ENCODE measurements at places on chromosomes 16 and 17.
A peak's percentile ranks its signal among the peaks of the same experiment; 100 is the strongest.

GRCh38 chr16:3907586-3907985 is 27.1 kb upstream of the CREBBP start:
- no peak for DNase-seq

DNA sequence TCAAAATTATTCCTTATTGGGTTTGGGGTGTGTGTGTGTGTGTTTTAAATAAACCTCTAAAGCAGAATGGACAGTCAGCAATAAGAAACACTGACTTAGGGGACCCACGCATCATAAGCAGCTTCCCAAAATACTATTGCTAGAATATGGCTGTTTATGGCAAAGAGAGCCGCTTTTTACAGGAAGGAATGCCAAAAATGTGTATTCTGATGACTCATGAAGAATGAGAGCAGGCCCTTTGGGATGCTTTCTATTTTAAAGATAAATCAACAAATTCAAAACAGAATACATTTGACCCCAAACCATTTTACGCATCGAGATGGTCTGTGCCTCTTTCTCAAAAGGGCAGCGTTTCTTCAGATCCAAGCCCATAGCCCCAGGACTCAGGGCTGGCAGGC is 37.5 kb downstream of the ARHGAP17 start:
- no peak for DNase-seq

DNA sequence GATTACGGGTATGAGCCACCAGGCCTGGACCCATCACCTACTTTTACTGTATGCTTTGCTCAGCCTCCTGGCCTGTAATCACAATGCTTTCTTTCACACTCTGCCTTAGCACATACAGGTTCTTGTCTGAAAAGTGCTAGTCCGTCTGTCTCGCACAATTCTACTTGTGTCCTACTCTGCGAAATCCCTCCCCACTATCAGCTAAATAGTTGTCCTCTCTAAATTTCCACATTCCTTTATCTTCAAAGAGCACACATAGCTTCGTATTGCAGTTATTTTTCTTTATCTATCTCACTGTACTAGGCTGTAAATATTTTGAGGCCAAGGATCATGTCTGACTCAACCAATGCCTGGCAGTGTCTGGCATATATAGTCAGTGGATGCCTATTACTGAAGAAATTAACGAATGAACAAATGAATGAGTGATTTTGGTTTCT is 38.5 kb upstream of the ETV4 start:
- no peak for DNase-seq

DNA sequence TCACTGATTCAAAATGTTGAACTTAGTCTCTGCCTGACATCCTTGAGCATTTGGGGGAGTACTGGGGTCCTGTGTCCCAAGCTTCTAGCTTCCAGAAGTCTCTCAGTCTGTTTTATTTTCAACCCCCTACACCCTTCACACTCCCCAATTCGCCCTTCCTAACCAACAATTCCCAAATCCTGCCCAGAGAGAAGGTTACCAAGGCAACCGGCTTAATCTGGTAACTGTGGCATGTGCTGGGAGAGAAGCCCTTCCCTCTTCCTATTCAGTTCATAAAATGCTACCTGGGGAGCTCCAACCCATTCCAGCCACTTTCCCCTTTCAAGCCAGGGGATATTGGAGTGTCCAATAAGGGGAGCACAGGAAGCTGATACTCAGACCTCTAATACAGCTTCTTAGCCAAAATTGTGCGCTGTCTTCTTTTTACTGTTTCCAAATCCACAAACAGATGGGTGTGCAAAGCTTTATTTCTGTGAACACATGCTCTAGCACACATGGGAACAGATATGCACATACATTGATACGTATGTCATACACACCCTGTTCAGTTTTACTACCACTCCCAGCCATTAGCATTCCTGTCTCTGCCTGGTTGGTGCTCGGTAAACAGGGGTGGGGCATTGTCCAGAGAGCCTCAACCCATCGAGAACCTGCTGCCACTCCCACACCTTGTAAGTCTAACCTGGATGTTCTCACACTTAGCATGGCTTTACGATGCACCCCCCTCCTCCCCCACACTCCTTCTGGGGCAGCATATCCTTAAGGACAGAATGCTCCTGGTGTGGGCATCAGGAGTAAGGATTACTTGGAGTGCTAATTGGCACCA is 1.1 kb upstream of the RAPGEFL1 start:
- DNase-seq, result no peak

DNA sequence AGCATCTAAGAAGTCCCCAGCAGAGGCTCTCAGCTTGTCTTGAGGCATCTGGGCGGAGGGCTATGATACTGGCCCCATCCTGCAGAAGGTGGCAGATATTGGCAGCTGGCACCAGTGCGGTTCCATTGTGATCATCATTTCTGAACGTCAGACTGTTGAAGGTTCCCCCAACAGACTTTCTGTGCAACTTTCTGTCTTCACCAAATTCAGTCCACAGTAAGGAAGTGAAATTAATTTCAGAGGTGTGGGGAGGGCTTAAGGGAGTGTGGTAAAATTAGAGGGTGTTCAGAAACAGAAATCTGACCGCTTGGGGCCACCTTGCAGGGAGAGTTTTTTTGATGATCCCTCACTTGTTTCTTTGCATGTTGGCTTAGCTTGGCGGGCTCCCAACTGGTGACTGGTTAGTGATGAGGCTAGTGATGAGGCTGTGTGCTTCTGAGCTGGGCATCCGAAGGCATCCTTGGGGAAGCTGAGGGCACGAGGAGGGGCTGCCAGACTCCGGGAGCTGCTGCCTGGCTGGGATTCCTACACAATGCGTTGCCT is at the start of gene CIITA:
TSS of gene CIITA (plus strand) at position 404 of the 543 bp plus-strand sequence. CDS start at position 533, 129 bp downstream.
- peak; percentile 19 for DNase-seq

DNA sequence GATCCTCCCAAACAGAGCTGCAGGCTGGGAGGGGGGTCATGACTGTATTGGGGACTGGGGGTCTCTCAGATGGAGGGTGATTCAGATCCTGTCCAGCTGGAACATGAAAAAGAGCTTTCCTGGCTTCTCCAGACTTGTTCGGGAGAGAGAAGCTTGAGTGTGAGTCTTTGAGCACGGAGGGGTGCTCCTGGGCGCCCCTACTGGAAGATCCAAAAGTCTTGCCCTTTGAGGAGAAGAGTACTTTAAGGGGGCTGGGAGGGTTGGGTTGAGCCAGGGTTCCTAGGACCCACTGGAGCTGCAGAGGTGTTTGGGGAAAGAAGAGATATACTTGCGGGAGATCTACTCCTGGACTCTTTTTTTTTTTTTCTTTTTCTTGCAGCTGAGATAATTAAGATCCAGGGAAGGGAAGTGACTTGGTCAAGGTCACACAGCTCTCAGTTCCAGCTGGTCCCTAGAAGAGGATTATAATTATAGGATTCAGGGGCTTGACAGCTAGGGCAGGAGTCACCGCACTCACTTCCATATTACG is 8.4 kb downstream of the RARA start:
- DNase-seq, result no peak

DNA sequence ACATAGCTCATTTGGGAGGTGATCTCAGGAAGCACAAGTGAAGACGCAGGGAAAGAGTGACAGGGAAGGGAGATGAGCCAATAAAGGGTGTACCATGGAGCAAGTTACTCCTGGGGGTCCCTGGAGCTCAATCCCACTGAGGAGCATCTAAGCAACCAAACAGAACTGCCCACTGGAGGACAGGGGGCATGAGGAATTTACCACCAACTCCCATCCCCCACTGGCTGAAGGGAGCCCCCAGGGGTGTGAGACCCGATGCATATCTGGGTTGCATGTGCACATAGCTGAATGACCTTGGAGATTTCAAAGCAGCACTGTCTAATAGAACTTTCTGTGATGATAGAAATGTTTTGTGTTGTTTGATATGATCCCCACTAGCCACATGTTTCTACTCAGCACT is 29.6 kb downstream of the C16orf82 start:
- no peak for DNase-seq

- no peak for DNase-seq
These were observed 946 bp downstream of the STUB1 start for GRCh38 chr16:680967-681745.

DNA sequence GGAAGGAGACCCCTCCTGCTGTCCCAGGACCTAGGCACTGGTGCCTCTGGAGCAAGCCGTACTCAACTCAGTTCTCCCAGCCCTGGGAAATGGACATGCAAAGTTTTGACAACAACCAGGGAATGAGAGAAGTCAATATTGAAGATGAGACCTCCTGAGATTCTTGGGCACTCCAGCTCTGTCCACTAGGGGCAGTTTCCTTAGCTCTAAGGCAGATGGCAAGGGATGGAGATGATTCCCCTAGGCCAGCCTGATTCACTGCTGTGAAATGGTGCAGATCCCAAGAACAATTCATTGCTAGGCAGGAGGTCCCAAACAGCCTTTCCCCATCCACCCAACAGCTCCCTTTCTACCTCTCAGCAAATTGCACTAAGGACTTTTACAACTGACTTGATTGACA is 20.5 kb upstream of the SDR42E2 start:
- no peak for DNase-seq

GRCh38 chr16:49491771-49492761 is 118.5 kb downstream of the C16orf78 start:
- peak; percentile 14 for DNase-seq

GRCh38 chr17:37148156-37148555 is 199.4 kb downstream of the AATF start:
- DNase-seq, result no peak

- DNase-seq, result no peak
These were observed 840 bp upstream of the CD300LB start for GRCh38 chr17:74532115-74532514.

DNA sequence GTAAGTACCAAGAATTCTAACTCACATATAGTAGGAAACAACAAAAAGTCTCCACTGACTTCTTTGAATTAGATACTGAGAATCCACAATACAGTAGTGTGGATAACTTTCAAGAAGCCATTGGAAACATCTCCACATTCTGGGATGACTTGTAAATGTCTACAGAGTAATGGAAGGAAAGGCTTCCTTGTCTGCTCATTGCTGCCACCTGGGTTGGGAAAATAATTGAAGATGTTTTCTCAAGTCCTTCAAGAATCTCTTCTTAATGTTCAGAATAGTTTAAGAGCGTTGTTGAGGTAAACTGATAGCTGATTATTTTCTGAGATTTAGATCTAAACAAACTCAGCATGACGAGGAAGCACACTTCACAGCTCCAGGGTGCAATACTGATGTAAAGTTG is 14.0 kb downstream of the CPSF4L start:
- DNase-seq, result no peak

Measured in activated CD8-positive, alpha-beta memory T cell treated with anti-CD3 and anti-CD28 coated beads for 1 hour (primary cell).